Stomach (tissue), 19 donors: ENCODE measurements at places on chromosomes 16 and 17. TPM values are rescaled to one million over a fixed set of nuclear protein-coding genes. Genes with fewer than 3 reads are reported as not detected.

DNA sequence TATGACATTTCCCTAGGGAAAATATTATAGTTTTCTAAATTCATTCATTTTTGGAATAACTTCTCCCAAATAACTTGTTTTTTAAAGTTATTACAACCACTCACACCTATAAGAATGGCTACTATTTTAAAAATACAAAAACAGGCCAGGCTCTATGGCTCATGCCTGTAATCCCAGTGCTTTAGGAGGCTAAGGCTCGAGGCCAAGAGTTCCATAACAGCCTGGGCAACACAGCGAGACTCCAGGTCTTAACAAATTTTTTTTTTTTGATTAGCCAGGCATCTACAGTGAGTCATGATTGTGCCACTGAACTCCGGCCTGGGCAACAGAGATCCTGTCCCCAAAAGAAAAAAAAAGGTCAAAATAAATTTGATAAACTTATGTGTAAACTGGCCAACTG is 43.6 kb upstream of the YPEL2 start:
- H3K4me1 ChIP-seq, result peaks cover 29% of the 10 kb centered on the region
- no peaks in the 10 kb centered on the region for H3K36me3 ChIP-seq
- no peak overlapping the region for H3K4me3 ChIP-seq
- H3K27me3 ChIP-seq, result no peaks in the 10 kb centered on the region
- no peak overlapping the region for H3K27ac ChIP-seq
- no peak for DNase-seq

DNA sequence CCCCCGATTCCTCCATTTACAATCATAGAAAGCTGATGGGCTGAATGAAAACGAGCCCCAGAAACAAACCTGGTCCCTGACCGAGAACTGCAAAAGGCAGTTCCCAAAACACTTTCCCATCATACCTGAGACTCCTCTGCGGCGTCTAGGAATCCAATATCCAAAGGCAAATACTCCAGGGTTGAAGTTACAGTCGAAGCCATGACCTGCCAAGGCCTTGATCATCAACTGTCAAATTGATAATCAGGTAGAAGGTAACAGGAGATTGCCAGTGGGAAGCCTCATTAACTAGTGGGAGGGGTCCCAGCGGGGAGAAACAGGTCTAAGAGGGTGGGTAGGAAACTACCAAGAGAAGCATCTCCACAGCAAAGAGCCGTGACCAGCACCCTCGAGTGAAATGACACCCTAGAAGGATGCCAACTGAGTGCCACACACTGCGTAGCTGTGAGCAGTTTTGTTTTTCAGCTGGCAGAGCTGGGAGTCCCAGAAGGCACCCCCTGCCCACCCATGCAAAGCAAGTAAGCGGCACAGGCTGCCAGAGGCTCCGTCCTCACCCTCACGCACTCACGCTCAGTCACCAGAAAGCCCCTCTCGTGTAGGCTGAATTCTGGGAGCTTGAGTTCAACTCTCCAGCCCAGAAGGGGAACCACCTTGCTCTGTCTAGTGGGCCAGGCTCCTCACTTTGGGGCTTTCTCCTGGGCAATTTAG is 146.1 kb downstream of the GAS7 start:
- DNase-seq, result no peak
- H3K4me3 ChIP-seq, result no peak overlapping the region
- no peaks in the 10 kb centered on the region for H3K4me1 ChIP-seq
- no peaks in the 10 kb centered on the region for H3K27me3 ChIP-seq

- DNase-seq, result no peak
- H3K27ac ChIP-seq, result no peak overlapping the region
- H3K36me3 ChIP-seq, result no peaks in the 10 kb centered on the region
- no peaks in the 10 kb centered on the region for H3K4me1 ChIP-seq
Observed at GRCh38 chr16:8229011-8229520, 361.2 kb downstream of the TMEM114 start.

DNA sequence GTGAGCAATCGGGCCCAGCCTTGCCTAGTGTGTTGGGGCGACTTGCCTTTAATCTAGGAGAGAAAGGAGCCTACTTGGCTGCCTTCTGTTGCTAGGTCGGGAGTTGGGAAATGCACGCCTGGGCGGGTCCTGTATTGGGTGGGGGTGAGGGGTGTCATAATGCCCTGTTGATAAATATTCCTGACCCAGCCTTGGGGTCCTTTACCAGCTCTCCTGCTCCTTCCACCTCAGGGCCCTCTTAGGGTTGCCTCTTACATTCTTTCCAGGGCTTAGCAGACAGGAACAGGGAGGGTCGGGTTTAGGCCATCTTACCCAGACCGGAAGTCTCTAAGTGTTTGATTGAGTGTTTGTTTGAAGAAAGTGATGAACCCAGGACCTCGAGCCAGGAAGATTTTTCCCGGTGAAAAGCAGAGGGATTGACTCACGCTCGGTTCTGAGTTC is 112.9 kb downstream of the SEC14L1 start:
- H3K27ac ChIP-seq, result no peak overlapping the region
- no peak for DNase-seq
- no peaks in the 10 kb centered on the region for H3K36me3 ChIP-seq
- no peaks in the 10 kb centered on the region for H3K27me3 ChIP-seq
- H3K4me1 ChIP-seq, result peaks cover 32% of the 10 kb centered on the region
- no peak overlapping the region for H3K4me3 ChIP-seq

GRCh38 chr17:58322581-58323185 is 5.9 kb downstream of the TSPOAP1 start:
- peaks cover 17% of the 10 kb centered on the region for H3K36me3 ChIP-seq

DNA sequence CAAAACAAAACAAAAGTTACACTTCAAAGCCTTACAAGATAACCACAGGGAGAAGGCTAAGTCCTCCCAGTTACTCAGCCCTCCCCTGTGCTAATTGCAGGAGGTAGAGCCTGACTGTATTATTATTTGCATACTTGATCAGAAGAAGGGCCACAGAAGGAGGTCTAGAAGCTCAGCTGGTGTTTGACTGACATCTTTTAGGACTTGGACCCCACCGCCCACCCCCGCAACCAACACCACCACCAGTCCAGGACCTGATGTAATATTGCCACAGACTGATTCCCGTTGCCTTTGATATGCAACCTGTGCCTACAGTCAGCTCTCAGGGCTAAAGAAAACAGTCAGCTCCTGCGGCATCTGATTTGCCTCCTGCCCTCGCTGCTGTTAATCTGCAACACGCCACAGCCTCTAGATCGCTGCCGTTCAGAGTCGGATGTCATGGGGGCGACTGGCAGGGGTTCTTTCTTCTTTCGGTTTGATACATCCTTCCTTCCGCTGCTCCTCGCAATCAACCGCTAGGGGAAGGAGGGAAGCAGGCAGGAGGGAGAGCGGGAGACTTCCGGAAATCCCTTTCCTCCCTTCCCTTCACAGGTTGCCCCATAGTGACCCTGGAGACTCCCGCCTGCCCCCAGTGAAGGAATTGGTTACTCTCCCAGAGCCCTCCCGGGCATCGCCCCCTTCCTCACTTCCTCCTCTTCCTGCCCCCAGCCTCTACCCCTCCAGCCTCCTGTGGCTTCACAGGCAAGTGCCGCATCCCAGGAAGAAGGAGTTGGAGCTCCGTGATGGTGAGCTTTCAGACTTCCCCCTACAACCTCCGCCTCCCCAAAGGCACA is 90.5 kb upstream of the SOX9 start:
- peak overlapping the region; percentile 55 for H3K4me3 ChIP-seq
- DNase-seq, result peak; percentile 80
- H3K27ac ChIP-seq, result no peak overlapping the region

- H3K36me3 ChIP-seq, result no peaks in the 10 kb centered on the region
- H3K4me1 ChIP-seq, result no peaks in the 10 kb centered on the region
- DNase-seq, result no peak
- no peak overlapping the region for H3K27ac ChIP-seq
- no peak overlapping the region for H3K4me3 ChIP-seq
Observed at GRCh38 chr16:20079106-20079505, 5.4 kb upstream of the GPR139 start.

DNA sequence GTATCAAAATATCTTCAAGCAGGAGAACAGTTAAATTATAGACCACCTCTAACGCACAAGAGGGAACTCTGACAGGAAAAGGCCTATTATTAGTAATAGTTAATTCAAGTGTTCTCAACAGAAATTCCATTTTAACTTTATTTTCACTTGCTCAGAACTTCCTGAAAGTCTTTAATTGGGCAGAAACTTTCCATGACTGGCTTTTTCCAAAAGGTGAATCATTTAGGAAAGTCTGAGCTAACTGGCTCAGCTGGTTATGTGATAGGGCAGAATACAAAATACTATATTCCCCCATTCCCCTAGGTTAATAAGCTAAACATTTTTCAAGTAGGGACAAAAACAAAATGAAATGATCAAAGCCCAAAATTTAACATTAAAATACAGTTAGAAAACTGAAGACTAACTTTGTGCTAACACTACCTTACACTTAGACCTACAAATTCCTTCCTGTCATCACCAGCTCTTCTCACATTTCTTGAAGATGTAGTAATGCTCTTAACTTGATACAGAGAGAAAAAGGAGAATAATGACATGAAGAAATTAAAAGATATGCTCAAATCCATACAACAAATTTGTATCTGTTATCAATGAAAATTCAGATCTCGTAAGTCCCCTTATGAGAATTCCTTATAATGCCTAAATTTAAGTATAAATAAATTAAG is 31.0 kb downstream of the CFDP1 start:
- no peak overlapping the region for H3K4me3 ChIP-seq
- H3K27me3 ChIP-seq, result no peaks in the 10 kb centered on the region
- DNase-seq, result no peak
- peak overlapping the region; percentile 19 for H3K27ac ChIP-seq

DNA sequence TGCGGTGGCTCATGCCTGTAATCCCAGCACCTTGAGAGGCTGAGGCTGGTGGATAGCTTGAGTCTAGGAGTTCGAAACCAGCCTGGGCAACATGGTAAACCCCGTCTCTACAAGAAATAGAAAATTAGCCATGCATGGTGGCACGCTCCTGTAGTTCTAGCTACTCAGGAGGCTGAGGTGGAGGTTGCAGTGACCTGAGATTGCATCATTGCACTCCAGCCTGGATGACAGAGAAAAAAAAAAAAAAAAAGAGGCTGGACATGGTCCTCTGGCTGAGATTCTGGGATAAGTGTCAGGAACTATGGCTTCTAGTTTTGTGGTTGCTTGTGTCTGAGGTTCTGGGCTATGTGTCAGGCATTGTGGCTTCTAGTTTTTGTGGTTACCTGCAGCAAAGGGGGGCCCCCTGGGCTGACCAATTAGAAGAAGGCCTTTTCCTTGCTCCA is 7.0 kb downstream of the KSR1 start:
- no peak overlapping the region for H3K4me3 ChIP-seq
- peaks cover 59% of the 10 kb centered on the region for H3K4me1 ChIP-seq
- no peak overlapping the region for H3K27ac ChIP-seq
- DNase-seq, result no peak
- H3K36me3 ChIP-seq, result no peaks in the 10 kb centered on the region

DNA sequence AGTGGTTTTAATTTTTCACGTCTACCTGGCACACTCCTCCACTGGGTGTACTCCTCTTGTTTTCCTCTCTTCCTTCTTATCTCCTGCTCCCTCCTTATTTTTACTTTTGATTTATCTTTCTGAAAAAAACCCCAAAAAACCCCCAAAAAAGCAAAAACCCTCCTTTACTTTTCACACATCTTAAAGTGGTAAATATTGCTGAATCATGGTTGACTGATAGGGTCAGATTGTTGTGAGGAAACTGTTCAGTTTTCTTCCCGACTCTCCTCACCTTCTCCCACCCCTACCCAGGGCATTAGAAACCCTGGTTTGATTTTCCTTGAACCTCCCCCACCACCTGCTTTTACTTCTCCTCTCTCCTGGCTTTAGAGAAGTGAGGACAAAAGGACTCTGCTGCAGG is 25.4 kb downstream of the ARHGAP44 start:
- no peaks in the 10 kb centered on the region for H3K36me3 ChIP-seq

DNA sequence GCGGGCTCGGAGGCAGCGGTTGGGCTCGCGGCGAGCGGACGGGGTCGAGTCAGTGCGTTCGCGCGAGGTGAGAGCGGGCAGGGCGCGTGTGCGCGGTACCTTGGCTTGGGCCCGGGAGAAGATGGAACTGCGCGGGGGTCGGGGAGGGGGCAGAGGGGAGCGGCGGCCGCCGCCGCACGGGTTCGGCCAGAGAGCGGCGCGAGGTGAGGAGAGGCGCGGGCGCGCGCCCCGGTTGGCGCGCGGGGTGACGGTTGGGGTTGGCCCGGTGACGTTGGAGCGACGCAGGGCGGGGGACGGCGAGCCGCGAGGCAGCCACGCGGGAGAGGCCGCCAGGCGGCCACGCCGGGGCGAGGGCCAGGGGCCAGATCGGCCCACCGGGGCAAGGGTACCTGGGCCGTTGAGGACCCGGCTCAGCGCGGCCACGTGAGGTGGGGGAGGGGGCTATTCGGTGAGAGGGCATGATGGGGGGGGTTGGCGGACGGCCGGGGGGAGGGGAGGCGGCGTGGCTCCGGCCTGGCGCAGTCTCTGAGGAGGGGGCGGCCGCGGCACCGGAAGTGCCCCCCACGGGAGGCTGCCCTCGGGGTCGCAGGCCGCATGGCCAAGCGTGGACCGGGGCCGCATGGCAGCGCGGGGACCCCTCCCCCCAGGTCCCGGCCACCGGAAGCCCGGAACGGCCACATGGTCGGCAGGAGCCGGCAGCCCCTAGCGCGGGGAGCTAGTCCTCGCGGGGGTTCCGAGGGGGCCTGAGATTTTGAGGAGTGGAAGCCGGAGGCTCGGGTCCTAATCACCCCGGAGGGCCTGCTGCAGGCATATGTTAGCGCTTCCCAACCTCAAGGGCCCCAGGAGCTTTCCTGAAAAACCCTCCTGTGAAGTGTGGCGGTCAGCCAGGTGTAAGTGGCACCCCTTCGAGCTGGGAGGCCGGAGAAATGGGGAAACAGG is 527 bp downstream of the EIF5A start:
- H3K4me1 ChIP-seq, result peaks cover 39% of the 10 kb centered on the region
- H3K27ac ChIP-seq, result peak overlapping the region; percentile 100
- peaks cover 37% of the 10 kb centered on the region for H3K36me3 ChIP-seq
- H3K27me3 ChIP-seq, result no peaks in the 10 kb centered on the region
- peak overlapping the region; percentile 94 for H3K4me3 ChIP-seq
- peak; percentile 82 for DNase-seq

- H3K4me3 ChIP-seq, result peak overlapping the region; percentile 98
- H3K27me3 ChIP-seq, result no peaks in the 10 kb centered on the region
- peaks cover 46% of the 10 kb centered on the region for H3K36me3 ChIP-seq
- DNase-seq, result peak; percentile 69
Observed at GRCh38 chr16:23557779-23558702, 514 bp downstream of the UBFD1 start.

DNA sequence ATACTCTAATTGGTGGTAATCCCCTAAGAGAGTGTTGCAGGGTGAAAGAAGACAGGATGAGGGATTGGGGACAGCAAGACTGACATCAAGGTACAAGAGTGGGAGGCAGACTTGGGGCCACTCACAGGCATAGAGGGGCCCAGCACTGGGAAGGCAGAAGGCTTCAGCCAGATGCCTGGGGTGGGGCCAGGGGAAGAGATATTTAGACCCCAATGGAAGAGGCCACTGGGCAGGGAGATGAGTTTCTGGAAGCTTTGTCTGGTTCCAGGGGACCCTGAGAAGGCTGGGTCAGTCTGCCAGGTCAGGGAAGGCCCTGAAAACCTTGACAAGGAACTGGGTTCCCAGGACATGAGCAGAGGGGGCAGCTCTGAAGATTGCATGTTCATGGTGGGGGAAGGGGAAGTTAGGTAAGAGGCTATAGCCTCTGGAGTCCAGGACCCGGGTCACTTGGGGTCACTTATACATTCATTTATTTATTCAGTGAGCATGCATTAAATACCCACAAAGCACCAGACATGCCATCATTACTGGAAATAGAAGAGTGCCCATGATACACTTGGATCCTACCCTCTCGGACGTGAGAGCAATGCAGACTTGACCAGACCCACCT is 92.9 kb downstream of the TMEM132E start:
- H3K4me1 ChIP-seq, result no peaks in the 10 kb centered on the region
- H3K27ac ChIP-seq, result no peak overlapping the region
- H3K36me3 ChIP-seq, result no peaks in the 10 kb centered on the region
- no peak overlapping the region for H3K4me3 ChIP-seq

The USH1G gene
- total RNA-seq, result not detected

The STX8 gene
- total RNA-seq, result 21.6 TPM

The ZNF48 gene
- total RNA-seq, result 4.0 TPM

The MT1A gene
- total RNA-seq, result 56.7 TPM

The KCTD19 gene
- total RNA-seq, result not detected

The USP43 gene
- total RNA-seq, result 2.6 TPM
